ENCODE measurements at places on chromosomes 1 and 21. TPM values are rescaled to one million over a fixed set of nuclear protein-coding genes. Genes with fewer than 3 reads are reported as not detected.

Gene UBE2U
- not detected for total RNA-seq

Gene LRRC53
- total RNA-seq, result not detected

Gene KIAA1614
- 9.7 TPM for total RNA-seq

Gene KRTAP19-1
- not detected for total RNA-seq

Gene LAD1
- not detected for total RNA-seq

Gene FAM89A
- total RNA-seq, result 13.4 TPM

Data from fibroblast of the aortic adventitia (primary cell).